Effector CD8-positive, alpha-beta T cell (primary cell): ENCODE measurements at places on chromosomes 6 and 20.

- DNase-seq: peak; percentile 78
Measured at GRCh38 chr6:30326526-30327231, at the start of gene TRIM39. TRIM39 (plus strand) TSS chr6:30326927; CDS start chr6:30329318, 2,391 bp downstream.

GRCh38 chr6:138896104-138896756, 91.8 kb downstream of the REPS1 start:
- DNase-seq: no peak

GRCh38 chr6:38116248-38116647, 296.7 kb downstream of the ZFAND3 start:
- no peak for DNase-seq

DNA sequence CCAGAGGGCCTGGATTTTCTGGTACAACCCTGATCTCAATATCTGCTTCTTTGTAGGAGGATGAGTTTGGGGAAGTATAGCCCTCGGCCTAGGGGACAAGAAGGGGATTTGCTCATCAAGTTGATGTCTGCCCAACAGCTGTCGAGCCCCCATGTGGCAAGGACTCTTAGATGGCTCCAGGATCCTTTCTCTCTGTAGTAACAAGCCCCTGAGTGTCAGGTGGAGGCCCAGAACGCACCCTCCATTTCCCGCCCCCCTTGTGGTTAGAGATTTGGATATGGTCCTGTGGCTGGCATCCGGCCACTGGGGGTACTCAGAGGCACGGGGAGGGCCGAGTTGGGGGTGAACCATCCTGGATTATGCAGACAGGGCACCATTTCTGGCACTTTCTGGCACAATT, 50.1 kb downstream of the CTCFL start:
- DNase-seq: no peak

GRCh38 chr6:41462033-41462432, 84.1 kb upstream of the FOXP4 start:
- no peak for DNase-seq

- DNase-seq: no peak
Measured at GRCh38 chr20:46268131-46268614, 40.1 kb downstream of the CDH22 start.

- DNase-seq: no peak
Measured at GRCh38 chr6:165661664-165662025, 1.4 kb downstream of the PDE10A start.

- no peak for DNase-seq
Measured at GRCh38 chr6:46116289-46116688, 13.5 kb upstream of the ENPP4 start.

GRCh38 chr6:19013026-19013705, 626.0 kb downstream of the RNF144B start:
- no peak for DNase-seq

GRCh38 chr6:38415231-38416005, 224.3 kb downstream of the BTBD9 start:
- no peak for DNase-seq

- DNase-seq: no peak
Measured at GRCh38 chr6:137000825-137001224, 43.9 kb downstream of the IL20RA start.

- no peak for DNase-seq
Measured at GRCh38 chr6:46796848-46797580, 3.8 kb downstream of the MEP1A start.

- DNase-seq: no peak
Measured at GRCh38 chr20:12203981-12204380, 286.3 kb downstream of the BTBD3 start.

GRCh38 chr6:13402711-13403110, 74.4 kb upstream of the TBC1D7 start:
- no peak for DNase-seq

DNA sequence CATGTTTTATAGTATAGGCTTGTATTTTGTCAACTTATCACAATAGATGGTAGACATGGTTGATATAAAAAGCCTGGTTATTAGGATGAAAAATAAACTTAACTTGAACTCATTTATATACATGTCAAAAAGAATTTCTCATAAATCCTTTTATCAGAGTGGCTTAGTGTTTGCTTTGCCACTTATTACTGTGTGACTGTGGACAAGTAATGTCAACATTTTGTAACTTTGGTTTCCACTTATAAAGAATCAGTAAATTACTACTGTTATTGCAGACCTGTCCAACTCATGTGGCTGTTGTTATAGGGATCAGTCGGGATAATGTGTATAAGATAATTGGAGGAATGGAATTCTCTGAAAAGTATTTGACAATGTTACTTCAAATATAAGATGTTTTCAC, 894.8 kb upstream of the FLRT3 start:
- no peak for DNase-seq

DNA sequence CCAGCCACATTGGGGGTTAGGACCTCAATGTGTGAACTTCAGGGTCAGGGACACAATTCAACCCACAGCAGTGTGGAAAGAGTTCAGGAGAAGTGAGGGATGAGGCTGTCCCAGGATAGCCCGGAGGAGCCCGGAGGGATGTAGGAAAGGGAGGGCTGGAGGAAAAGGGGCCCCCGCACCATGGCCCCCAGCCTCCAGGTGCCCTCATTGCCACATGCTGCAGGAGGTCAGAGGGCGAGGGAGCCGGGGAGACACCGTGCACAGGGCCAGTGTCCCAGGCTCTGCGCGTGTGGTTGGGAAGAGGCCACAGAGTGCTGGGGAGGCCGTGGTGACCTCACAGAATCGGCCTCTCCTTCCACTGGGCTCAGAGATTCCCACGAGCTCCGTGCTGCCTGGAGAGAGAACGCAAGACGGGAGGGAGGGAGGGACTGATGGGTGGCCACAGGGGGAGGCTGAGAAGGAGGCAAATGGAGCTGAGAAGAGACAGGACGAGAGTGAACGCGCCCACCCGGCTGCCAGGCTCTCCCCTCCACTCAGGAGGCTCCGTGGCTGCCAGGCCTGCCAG, 215.1 kb downstream of the DLL1 start:
- DNase-seq: no peak

GRCh38 chr20:60497298-60498035, 539.2 kb downstream of the CDH26 start:
- no peak for DNase-seq

DNA sequence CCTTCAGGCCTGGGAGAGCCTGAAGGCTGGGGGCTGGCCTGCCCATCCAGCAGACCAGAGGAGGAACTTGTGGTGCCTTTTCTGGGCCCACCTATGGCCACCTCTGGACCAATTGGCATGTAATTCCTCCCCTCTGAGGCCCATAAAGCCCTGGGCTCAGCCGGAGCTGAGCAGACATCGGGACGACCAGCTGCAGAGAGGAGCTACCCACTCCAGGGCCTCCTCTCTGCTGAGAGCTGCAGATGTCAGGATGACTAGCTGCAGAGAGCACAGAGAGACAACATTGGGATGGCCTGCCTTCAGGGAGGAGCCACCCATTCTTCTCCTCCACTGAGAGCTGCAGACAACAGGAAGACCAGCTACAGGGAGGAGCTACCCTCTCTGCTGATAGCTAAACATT, 370.1 kb downstream of the CD83 start:
- DNase-seq: no peak

DNA sequence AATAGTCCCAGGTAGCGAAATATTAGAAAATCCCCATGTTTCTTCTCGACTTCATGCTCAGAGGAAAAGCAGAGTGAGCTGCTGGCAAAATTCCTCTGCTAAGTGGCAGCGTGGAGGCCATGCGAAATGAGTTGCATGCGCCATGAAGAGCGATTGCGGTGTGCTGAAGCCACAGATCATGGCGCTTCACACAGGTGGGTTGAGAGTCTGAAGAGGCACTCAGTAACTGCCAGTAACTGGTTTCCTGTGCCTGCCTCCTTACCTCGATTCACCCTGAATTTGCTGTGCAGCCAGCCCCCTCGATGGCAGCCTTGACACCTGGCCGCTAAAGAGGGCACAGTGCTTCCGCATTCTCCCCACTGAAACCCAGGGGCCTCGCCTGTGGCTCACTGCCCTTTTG, 301.5 kb downstream of the NRN1 start:
- no peak for DNase-seq

- no peak for DNase-seq
Measured at GRCh38 chr6:105564121-105564902, 161.4 kb upstream of the PREP start.

- DNase-seq: no peak
Measured at GRCh38 chr20:561437-562231, 18.0 kb upstream of the CSNK2A1 start.

DNA sequence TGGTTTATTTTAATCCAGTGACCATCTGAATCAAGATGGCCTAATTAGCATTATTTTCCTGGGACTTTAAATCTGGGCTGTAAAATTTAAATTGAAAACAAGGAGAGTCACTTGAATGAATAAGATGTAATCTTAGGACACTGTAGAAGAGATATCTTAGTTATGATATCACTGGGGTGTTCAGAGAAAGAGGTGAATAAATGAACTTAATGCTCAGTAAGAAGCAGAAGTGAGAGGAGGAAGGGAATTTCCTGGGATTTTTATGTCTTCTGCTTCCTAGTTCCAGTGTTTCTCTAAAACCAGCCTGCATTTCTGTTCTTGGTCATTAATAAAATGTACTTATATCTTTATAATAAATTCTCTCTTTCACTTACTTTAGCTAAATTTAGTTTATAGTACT, 136.8 kb upstream of the PTPRK start:
- DNase-seq: no peak

- no peak for DNase-seq
Measured at GRCh38 chr6:39050453-39051112, 2.0 kb downstream of the GLP1R start.

- no peak for DNase-seq
Measured at GRCh38 chr6:38174315-38174714, 354.8 kb downstream of the ZFAND3 start.

GRCh38 chr6:1930356-1930755, 315.0 kb downstream of the GMDS start:
- DNase-seq: no peak

- no peak for DNase-seq
Measured at GRCh38 chr6:77037439-77037838, 425.9 kb downstream of the HTR1B start.
